ENCODE measurements at places on chromosomes 4 and X.

DNA sequence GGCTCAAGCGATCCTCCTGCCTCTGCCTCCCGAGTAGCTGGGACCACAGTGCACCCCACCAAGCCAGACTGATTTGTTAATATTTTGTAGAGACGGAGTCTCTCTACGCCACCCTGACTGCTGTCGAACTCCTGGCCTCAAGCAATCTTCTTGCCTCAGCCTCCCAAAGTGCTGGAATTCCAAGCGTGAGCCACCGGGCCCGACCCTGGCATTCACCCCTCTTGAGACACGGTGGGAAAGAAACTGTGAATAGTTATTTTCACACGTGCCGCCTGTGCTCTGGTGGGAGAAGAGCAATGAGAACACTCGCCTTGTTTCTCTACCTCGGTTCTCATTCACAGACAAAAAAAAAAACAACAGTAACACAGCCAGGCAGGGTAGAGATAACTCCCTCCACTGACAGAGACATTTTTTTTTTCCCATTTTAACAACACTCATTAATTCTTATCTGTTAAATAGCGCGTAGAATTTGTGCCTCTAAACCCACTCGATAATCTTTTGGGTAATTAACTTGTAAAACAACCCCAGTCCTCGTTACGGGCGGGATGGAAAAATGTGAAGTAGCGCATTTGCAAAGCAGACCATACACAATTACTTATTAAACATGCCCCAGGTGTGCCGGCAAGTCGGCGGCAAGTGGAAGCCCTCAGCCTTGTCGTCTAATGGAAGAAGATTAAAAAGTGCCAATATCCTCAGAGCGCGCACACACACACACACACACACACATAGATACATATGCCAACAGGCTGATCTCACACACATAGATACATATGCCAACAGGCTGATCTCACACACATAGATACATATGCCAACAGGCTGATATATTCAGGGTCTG is 103.3 kb downstream of the DHRSX start:
- DNase-seq: no peak

GRCh38 chr4:138235419-138235952 is 6.7 kb downstream of the SLC7A11 start:
- no peak for DNase-seq

GRCh38 chrX:32877592-32877991 is 333.8 kb downstream of the DMD start:
- no peak for DNase-seq

GRCh38 chr4:80990851-80991250 is 39.7 kb upstream of the BMP3 start:
- DNase-seq: no peak

GRCh38 chr4:68498413-68499007 is 51.2 kb downstream of the TMPRSS11E start:
- DNase-seq: no peak

GRCh38 chr4:55157559-55158277 is 32.3 kb upstream of the KDR start:
- no peak for DNase-seq

GRCh38 chr4:7697343-7697742 is 242.3 kb downstream of the AFAP1 start:
- no peak for DNase-seq

- no peak for DNase-seq
These were observed 42.7 kb upstream of the FGFBP2 start for GRCh38 chr4:16005676-16006075.

DNA sequence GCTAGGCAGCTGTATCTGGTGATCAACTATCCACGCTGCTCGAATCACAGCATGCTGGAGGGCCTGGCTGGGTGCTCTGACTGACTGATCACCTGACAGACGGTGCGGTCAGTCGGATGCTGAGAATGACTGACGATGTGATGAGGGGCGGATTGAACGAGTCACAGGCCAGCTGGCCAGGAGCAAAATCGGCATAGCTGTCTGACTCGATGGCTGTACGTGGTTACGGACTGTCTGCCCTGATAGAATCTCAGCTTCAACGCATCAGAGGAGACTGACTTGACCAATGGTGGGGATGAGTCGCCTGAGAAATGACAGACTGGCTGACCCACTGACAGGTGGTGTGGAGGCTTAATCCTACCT is 1.0 kb upstream of the SUV39H1 start:
- DNase-seq: no peak

- no peak for DNase-seq
These were observed 527.7 kb upstream of the MAGEB2 start for GRCh38 chrX:29687687-29688086.

- no peak for DNase-seq
These were observed 5.3 kb downstream of the ARSF start for GRCh38 chrX:3046253-3047240.

DNA sequence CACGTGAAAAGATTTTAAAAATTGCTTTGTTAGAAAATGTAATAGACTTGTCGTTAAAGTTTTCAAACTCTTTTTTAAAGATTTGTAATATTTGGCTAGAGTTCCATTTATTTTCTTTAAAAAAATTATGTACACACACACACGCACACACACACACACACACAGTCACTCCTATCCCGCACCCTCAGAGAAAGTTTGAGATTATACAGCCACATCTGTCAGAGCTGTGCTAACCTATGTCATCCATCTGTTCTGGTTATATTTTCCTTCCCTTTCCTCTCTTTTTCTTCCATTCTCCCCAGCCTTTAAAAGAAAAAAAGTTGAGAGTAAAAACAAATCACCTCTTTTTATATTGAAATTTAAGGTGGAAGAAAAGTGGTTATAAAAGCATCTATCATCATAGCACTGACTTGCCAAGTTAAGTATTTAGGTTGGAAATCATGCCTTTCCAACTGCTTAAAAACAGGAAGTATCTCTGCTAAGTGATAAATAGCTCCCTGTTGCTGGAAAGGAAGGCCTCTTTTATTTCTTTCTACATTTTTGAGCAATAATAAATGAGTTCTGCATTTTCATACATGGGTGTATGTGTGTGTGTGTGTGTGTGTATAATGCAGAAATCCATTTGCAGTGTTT is 163.3 kb upstream of the SPRY1 start:
- DNase-seq: no peak

- no peak for DNase-seq
These were observed 19.3 kb upstream of the SPIN2A start for GRCh38 chrX:57156397-57157049.

DNA sequence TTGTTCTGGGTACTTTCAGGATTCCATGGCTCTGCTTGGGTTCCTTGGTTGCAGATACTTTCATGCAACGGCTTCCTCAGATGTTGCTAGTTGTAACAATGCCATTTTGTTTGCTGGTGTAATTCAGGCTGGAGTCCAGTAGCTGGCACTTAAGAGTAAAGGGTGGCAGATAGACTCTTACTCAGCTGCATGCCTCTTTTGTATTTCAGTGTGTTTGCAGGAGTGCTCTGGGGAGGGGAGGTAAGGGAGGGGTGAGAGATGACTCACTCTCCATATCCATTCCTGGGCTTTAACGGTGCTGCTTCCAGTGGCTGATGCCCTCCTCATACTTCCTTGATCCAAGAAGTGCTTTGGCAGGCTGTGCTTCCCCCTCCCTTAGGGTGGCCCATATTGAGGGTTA is 155.2 kb downstream of the ZNF330 start:
- DNase-seq: no peak

DNA sequence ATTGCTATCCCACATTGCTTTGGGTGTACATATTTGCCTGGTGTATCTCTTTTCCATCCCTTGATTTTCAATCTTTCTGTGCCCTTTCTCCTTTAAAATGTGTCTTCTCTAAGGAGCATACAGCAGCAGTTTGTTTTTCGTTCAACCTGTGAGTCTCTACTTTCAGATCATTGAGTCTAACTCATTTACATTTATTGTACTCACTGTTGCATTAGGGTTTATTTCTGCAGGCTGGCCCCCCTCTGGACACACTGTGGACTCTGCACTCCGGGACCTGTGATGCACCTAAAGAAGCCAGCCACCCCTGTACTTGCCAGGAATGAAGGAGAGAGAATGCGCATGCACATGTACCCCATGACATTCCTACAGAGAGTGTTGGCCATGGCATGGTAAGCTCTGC is 93.0 kb downstream of the FAM53A start:
- peak; percentile 3 for DNase-seq

- no peak for DNase-seq
These were observed 321.3 kb upstream of the CPXCR1 start for GRCh38 chrX:88425739-88426138.

- DNase-seq: no peak
These were observed 57.9 kb upstream of the SPRY1 start for GRCh38 chr4:123338715-123339114.

DNA sequence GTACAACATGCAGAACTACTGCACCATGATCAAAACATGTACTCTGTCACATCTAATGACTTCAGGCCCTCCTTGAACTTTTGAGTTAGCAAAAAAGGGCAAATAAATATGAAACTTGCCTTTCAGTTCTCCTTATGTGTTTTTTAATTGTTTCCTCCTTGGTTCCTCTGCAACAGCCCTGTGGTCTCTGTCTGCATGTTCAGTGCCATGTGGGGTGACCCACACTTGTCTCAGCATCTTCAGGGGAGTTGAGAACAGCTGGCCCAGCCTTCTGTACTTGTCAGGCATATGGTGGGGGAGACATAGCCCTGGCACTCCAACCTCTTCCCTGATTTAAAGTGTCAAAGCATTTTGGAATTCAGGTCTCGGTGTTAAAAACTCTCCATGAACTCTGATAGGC is 188.0 kb upstream of the PGRMC2 start:
- no peak for DNase-seq

DNA sequence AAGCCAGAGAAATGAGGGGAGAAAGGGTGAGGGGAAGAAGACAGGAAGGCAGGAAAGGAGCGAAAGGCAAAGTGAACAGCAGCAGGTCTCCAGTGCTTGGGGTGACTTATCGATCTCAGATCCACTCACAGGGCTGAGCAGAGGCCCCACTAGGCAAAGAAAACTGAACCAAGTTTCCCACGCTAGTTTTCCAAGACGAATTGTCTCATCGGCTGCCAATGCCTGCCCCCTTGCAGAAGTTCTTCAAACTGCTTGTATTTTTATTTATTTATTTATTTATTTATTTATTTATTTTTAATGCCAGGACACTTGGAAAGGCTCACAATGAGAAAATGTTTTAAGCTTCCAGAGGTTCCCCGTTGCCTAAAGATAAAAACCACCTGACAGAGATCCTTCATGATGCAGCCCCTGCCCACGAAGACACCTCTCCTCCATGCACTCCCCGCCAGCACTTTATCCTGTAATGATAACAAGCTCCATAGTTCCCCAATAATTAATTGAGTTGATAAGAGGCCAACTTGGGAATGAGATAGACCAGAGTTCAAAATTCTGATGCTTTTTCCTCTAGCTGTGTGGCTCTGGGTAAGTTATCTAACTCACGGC is 43.2 kb downstream of the QDPR start:
- DNase-seq: no peak

DNA sequence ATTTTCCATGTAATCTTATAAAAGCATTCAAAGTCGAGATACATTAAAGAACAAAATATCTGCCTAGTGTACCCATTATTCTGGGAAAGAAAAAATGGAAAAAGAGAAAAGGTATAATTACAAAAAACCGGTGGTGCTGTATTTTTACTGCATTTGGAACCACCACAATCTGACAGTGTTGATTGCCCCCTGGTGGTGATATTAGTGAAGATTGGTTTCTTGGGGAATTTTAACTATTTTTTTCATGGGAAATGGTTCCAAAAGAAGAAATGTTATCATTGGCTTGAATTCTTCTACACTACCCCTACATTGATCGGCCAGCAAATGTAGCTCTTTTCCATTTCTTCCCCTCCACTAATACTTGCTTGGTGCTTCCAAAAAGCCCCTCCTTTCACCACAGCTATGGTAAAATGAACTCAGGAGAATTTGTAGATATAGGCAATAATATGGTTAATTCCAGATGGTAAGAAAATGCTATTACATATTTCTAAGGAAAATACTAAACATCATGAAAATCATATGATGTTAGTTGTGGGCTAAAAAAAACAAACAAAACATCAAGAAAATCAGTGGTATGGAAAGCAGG is 50.0 kb downstream of the COX18 start:
- DNase-seq: no peak

DNA sequence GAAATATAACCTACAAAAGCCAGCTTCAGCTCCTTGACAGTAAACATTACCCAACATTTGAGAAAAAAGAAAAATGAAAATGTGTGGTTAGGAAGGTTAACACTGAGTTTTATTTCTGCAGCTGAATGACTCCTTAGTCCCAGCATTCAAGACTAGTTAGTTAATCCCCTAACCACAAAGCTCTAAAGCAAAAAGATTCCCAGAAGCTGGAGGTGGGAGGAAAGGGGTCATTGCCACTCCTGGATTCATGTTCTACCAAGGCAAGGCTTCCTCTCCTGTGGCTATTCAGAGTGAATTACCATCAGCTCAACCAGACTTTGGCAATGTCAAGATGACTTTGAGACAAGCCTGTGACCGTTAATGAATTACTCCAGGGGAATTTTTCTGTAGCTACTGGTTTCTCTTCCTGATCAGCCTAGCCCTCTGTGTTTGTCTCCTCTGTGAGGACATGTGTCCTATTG is 63.6 kb downstream of the HADH start:
- no peak for DNase-seq

DNA sequence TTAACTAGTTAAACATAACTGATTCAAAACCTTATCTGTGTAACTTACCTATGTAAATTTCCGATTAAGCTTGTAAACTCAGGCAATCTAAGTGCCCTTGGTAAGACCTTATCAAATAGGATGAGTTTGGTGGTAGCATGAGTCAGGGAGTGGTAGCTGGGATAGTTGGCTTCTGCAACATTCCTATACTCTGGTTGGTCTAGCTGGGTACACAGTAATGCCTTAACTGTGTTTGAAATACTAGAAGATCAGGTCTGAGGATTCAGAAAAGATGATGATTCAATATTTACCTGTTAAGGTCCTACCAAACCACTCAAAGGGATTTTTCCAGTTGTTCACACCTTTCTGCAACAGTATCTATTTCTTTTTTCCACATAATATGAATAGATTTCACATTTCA is 5.3 kb downstream of the YIPF7 start:
- no peak for DNase-seq

DNA sequence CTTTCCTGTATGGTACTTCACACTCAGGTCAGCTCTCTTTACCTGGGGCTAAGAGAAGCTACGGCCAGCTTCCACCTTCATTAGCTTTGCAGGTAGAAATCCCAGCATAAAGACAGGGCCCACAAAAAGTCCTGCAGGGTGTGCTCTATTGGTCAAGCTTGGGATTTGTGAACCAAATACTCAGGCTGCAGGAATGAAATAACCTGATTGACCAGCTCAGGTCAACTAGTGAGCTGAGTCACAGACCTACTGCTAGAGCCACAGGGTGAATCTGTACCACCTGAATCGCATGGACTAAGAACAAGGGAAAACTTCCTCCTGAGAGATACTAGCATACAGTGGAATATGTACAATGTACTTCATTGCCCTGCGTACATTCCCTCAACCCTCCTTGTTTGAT is 172.2 kb downstream of the HHIP start:
- no peak for DNase-seq

All from left cardiac atrium (tissue), 4 donors.